ENCODE measurements at places on chromosomes 1 and 21.

DNA sequence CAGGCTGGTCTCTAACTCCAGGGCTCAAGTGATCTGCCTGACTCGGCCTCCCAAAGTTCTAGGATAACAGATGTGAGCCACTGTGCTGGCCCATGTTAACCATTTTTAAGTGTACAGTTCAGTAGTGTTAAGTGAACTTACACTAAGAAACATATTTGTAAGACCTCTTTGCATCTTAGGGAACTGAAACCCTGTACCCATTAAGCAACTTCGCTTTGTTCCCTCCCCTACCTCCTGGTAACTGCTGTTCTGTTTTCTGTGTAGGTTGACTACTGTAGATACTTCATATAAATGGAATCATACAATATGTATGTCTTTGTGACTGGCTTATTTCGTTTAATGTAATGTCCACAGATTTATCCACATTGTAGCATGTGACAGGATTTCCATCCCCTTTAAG is 11.0 kb downstream of the NUDC start:
- no peak for DNase-seq

GRCh38 chr1:37481289-37482003 is 7.1 kb downstream of the ZC3H12A start:
- DNase-seq, result no peak

GRCh38 chr1:12001249-12001917 is 17.9 kb upstream of the MIIP start:
- no peak for DNase-seq

GRCh38 chr1:65260851-65261473 is 48.4 kb upstream of the DNAJC6 start:
- no peak for DNase-seq

- no peak for DNase-seq
Observed at GRCh38 chr1:71083271-71083670, 2.4 kb upstream of the ZRANB2 start.

DNA sequence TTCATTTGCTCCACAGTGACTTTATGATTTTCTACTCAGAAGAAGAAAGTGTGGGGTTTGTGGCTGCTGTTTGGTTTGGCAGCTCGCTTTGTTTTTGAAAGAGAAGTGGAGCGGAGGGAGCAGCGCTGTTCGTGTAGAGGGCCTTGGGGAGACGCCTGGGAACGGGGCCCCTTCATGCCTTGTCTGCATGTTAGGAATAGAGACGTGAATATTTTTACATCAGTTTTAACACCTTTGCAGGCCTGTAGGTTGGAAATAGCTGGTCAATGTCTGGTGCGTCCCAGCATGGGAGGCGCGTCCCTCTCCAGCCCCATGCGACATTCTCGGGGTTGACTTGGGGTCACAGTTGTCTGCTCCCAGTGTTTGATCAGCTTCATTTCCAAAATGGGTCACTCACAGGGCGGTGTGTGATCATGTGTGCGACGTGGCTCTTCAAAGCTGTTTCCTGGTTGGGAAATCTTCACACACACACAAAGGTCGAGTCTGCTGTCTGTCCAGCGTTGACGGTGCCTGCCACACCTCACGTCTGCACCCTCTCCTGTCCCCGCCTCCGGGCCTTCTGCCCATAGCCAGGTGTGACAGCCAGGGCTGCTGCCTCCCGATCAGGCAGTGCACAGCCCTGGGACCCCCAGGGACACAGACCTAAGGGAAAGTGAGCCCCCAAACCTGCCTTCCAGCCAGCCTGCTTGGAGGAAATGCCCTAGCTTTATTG is 149.2 kb downstream of the PSMG1 start:
- no peak for DNase-seq

DNA sequence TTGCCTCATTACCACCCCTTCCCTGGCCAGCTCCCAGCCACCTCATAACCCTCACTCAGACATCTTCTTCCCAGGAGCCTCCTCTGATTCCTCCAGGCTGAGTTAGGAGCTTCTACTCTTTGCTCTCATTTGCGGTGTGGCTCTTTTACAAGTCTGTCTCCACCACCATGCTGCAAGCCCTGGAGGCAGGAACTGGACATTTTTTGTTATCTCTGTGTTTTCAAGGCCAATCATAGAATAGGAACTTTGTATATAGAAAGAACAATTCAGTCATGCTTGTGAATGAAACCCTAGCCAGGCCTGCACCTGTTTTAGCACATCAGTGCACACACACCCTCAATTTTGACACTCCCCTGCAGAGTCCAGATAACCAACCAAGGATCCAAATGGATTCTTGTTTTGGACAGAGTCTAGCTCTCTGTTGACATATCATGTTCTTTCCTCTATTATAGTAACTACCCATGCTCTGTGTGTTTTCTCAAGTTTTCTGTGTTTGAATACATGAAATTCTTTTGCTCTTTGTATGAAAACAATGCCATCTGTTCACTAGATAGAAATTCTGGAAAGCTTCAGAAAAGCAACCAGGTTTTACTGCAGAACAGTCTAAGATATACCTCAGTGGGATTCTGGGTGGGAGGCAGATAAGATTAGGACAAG is 60.9 kb upstream of the ZNF648 start:
- DNase-seq, result no peak

DNA sequence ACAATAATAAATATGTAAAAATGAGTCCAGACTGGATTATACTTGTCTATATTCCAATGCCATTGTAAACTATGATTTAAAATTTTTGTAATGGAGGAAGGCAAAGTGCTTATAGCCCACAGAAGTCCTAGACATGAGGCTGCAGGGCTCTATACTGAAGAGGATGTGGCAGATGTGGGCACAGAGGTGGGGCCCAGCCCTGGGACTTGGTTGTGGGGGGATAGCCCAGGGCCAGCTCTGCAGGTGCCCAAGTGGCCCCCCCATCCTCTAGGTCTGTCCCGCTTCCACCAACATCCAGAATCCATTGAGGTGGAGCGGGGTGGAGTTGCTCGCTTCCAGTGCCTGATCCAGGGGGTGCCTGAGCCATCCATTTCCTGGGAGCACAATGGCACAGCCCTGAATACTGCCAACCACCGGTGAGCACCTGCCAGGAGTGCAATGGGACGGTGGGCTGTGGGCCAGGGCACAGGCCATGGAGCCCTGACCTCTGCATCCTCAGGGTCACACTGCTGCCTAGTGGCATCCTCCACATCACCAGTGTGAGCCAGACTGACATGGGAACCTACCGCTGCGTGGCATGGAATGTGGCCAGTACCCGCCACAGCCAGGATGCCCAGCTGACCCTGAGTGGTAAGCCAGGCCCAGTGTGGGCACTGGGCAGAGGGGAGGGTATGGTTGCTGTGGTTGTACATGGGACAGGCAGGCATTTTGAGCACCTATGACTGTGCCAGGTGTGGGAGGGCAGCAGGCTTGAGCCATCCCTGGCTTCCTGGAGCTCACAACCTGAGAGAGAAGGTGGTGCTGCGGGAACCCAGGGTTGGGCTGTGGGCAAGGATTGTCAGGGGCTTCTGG is 21.0 kb downstream of the SLC27A3 start:
- DNase-seq, result no peak

DNA sequence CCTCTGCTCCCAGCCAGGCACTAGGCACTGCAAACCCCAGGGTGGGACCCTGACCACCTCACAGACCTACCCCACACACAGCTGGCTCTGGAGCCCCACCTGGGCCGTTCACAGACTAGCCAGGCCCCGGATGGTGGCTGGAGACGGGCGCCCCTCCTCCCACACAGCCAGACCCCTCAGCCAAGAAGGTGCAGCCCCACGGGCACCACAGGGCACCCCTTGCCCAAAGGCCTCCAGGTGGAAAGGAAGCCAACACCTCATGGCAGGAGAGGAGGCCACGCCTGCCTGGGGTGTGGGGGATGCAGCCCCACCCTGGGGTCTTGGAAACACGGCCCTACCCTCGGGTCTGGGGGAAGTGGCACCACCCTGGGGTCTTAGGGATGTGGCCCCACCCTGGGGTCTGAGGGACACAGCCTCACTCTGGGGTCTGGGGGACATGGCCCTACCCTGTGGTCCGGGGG is 44.6 kb downstream of the WNT9A start:
- DNase-seq, result no peak

DNA sequence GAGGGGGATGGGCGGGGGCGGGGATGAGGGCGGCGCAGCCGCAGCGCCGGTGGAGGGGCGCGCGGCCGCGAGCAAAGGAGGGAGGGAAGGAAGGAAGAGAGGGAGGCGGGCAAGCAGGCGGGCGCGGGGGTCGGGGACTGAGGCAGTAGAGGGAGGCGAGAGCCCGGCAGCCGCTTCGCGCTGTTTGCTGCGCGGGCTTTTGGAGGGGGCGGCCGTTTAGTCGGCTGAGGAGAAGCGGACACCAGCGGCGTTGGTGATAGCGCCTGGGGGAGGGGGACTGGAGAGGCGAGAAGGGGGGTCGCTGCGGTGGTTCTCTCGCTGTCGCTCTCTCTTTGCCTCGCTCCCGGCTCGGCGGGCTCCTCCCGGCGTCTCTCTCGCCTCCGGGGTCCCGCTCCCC is at the start of gene HS2ST1:
Gene HS2ST1, plus strand, starts transcription at position 35 of the 397 bp plus-strand sequence.
- no peak for DNase-seq

Data from cerebellar nuclear complex (tissue), 1 donor.